ENCODE measurements at places on chromosomes 12 and 14. TPM values are rescaled to one million over a fixed set of nuclear protein-coding genes. Genes with fewer than 3 reads are reported as not detected.

- no peak for DNase-seq
These were observed 835.9 kb downstream of the DIO2 start for GRCh38 chr14:79375356-79375755.

DNA sequence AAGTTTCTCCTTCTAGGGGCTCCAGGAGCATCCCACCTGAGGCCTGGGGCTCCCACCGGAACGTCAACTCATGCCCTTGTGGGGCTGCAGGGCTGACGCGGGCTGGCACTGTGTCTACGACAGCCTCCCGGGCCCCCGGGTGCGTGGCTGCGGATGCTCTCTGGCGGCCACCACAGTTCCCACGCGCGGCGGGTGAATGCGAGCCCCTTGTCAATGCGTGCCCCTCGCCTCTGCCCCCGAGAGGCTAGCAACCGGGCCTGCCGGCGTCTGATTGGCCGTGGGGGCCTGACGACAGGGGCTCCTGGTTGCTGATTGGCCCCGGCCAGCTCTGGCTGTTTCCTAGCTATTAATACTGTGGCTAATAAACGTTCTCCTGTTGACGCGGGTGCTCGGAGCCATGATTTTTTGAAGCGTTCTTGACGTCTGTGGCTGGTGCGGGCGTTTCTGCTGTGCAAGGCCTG is 1.8 kb upstream of the MEG3 start:
- DNase-seq: no peak

DNA sequence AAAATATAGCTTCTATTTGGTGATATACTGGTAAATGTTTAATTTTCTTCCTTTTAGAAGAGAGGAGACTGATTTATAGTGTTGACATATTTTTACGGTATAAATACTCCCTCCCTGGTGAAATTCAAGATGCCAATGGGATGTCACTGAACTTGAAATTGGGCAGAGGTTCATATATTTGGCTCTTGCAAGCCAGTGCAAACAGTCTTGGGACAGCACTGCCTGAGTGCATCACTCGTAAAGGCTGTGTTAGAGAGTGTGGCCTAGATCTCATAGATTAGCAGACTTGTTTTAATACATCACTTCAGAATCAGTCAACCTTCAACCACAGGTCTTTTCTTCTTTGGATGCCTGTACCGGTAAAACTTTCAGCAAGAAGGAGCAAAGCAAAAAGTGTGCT is 681.0 kb downstream of the NRXN3 start:
- no peak for DNase-seq

GRCh38 chr12:85280165-85280983 is at the start of gene ALX1:
Gene ALX1, plus strand, starts transcription at chr12:85280220. Its CDS starts 42 bp downstream, at chr12:85280262.
- no peak for DNase-seq

- DNase-seq: peak; percentile 85
These were observed at the start of gene BCL2L2 for GRCh38 chr14:23306412-23307145. Gene BCL2L2, plus strand, starts transcription at chr14:23306833. Its CDS starts 935 bp downstream, at chr14:23307768.

- no peak for DNase-seq
These were observed 213.9 kb upstream of the FKBP4 start for GRCh38 chr12:2580821-2581220.

- DNase-seq: peak; percentile 18
These were observed 377.3 kb downstream of the EMP1 start for GRCh38 chr12:13573698-13574321.

DNA sequence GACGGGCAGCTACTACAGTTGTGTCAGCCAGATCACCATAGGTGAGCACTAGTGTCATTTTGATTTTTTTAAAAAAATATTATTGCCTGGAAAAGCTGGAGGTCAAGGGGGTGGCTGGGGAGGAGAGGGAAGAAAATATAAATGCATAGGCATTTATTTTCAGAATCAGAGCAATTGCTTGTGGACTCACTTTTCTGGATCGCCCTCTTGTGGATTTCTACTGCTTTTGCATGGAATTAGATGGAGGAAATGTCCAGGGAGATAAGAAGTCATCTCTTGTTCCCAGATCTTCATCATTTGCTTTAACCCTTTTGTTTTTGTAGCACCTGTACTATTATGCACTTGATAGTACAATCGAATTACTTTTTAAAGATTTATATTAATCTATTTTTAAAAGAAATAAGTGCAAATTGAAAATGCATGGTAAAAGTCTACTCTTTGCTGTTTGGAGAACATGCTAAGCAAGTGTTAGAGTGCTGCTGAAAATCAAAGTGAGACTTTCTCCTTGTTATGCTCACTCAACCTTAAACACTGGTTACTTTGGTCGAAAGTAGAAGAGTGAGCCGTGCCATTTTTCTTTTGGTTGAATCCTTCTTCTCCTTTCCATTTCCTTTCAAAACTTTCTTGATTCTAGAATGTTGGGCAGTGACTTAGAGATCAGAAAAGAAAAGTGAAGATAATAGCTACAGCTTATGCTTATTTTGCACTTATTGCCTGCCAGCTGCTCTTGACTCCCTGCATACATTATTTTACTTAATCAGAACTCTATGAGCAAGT is 60.6 kb upstream of the ANO4 start:
- peak; percentile 47 for DNase-seq

DNA sequence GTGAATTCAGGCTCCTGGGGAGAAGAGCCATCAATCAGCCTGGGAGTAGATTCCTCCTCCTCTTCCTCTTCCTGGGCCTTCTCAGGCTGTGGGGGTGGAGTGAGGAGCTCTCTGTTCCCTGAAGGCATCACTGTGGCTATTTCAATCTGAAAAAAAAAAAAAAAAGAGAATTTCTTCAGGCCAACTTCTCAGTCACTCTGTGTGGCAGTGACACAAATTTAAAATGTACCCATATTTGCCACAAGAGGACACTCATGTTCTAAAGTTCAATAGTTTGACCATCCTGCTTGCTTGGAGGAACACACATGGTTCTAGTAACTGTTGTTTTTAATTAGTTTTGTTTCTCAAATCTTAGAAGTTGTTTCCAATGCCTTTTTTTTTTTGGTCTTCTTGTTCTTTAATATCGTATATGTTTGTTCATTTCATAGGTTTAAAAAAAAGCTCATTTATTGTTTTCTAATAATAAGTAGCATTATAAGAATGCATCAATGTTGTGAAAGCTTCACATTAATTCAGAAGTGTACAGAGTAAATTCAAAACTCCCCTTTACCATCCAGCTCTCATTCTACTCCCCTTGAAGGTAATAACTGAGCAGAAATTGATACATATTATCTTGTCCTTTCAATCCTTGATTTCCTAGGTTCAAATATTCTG is 23.3 kb upstream of the CCER1 start:
- peak; percentile 78 for DNase-seq

GRCh38 chr14:102419716-102420115 is 57.0 kb downstream of the TECPR2 start:
- no peak for DNase-seq

DNA sequence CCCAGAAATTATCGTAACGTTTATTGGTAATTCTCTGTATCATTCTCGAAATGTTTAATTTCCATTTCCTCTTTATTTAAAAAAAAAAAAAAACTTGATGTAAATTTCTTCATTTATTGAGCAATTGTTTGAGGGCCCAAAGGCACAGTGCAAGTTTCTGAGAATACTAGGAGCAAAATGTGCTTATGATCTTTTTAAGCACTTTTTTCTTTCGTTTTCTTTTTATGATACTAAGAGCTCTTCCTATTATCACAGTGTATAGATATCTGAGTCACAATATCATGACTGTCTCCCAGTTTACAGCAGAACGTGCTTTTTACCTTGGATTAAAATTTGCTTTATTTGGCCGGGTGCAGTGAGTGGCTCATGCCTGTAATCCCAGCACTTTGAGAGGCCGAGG is 5.6 kb downstream of the ATP2A2 start:
- no peak for DNase-seq

OVCH1 gene
- 0.11 TPM for total RNA-seq

ETNK1 gene
- total RNA-seq: 25.8 TPM

PMEL gene
- total RNA-seq: 0.32 TPM

KRT5 gene
- not detected for total RNA-seq
